ENCODE measurements at places on chromosomes 5 and 9.

DNA sequence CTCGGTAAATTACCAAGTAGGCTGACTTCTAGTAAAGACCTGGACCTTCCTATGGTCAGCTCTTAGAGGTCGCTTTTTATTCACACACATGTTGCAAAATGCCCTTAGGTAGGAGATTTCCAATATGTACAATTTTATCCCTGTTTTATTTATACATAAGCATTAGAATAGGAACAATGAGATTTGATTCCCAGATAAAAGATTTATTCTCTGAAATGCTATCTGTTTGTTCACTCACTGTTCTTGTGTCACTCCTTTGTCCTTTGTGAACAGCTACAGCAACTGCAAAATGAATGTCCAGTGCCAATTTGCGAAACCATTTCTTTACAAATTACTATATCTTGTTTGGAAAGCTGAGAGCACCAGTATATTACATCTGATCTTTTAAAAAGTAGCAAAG lies 991.5 kb upstream of the TYRP1 start:
- no peak for DNase-seq

- no peak for DNase-seq
These were observed 95.8 kb downstream of the PCSK1 start for GRCh38 chr5:96337048-96337781.

DNA sequence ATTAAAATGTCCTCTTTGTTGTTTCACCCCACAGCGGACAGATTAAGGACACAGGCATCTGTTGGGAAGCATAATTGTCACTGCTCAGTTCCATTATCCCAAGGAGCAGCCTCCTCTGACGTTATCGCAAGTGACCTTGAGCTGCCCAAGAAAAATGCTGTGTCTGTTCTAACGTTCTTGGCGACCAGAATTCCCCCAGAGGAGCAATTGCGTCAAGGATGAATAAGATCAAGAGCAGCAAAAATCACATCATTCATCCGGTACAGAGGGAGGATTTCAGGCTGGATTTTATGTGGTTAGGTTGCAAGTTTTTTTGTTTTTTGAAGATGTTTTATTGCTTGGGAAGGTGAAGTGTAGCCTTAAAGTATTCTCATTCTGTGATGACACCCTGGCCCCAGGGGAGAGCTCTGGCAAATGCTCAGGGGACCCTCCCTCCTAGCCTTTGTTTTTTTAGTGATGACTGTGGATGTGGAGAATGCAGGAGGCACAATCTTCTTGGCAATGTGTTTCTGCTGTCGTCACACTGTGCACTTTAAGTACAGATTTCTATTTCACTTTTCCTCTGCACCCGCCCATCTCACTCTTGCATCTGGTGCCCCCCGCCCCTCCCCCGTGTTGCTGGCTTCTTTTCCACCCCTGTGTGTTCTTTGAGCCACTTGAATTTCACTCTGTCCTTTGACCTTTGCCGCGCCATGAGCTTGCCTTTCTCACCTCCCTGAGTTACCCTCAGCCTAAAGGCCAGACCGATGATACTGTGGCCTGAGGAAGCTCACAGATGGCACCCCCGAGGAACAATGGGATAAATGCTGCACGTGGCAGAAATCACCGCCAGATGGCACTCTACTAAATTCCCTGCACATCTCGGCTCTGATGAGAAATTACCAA lies 308.5 kb downstream of the RAB3C start:
- peak; percentile 70 for DNase-seq

- DNase-seq: no peak
These were observed 16.4 kb downstream of the SEMA4D start for GRCh38 chr9:89481538-89481915.

DNA sequence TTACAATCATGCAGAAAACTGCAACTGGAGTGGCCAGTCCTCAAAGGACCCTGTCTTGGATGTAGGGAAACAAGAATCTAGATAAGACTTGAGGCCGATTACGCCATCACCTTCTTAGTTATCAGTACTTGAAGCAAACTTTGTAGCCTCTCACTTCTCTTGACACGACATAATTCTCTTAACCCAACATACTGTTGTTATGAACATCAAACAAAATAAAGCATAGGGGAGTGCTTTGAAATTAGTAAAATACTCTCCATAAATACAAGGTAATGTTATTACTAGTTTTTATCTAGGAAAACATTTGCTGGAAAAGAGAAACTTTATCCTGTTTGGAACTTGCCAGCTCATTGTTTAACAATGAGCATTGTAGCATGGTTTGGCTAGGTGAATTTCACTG lies 574.9 kb upstream of the DMAC1 start:
- DNase-seq: no peak

DNA sequence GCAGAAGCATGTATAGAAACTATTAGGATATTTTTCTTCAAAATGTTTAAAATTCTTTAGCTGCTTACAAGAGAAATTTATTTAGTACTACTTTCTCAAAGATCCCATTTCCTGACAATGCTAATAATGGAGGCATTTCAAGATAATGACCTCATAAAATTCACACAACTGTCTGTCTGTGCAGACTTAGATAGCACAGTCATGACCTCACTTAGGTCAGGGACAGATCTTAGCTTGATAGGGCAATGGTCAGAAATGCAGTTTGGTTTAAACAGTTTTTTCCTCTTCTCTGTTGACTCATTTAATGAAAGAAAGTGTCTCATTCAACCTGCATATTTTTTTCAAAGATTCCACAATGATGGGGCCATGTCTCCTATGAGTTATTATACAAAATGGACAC lies 128.4 kb downstream of the GRIA1 start:
- no peak for DNase-seq

GRCh38 chr9:97318433-97318832 lies 11.0 kb downstream of the CCDC180 start:
- no peak for DNase-seq

DNA sequence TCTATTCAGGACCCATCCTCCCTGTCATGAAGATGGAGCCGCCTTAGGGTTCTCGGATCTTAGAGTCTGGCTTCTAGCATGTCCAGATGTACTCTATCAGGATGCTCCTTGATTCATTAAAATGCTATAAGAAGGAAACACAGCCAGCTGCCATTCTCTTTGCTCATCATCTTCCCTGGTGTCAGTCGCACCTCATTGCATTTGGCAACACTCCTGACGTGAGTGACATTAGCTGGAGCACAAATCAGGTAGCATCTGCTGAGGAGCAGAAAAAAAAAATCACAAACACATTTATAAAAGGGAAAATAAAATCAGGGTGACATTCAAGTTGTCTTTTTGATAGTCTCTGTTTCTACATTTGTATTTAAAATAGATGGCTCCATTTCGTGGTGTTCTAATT lies 226.1 kb upstream of the NMUR2 start:
- no peak for DNase-seq

DNA sequence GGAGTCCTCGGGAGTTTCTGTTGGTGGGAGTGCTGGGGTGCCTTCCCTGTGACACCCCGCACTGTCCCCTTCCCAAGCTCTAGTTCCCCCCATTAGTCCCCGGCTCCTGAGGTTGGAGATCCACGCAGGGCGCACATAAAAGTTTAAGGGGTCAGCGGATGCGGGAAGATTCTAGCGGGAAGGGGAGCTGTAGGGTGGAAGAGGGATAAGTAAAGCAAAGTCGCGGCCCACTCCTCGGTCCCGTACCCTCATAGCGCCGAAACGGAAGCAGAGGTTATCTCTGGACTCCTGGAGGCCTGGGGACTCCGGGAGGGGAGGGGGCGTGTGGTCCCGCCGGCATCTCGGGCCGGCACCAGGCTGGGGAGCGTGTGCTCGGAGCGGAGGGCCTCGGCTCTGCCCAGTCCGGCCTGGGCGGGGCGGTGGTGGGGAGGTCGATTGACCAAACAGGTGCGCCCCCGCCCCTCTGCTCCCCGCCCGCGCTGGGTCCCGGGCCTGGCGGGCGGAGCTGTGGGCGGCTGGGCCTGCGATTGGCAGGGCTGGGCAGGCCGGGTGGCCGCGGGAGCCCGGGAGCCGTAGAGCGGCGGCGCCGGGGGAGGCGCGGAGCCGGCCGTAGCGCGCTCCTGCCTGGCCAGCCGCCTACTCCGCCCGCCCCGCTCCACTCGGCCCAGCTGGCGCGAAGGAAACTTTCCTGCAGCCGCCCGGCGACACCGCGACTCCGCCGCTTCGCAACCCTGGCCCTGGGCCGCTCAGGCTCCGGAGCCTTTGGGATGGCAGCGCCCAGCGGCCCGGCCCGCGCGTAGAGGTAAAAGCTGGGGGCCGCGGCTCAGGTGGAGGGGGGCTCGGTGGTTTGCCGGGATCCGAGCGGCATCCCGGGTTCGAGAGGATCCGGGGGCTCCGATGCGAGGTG lies 52.2 kb upstream of the DAB2IP start:
- DNase-seq: peak; percentile 67

DNA sequence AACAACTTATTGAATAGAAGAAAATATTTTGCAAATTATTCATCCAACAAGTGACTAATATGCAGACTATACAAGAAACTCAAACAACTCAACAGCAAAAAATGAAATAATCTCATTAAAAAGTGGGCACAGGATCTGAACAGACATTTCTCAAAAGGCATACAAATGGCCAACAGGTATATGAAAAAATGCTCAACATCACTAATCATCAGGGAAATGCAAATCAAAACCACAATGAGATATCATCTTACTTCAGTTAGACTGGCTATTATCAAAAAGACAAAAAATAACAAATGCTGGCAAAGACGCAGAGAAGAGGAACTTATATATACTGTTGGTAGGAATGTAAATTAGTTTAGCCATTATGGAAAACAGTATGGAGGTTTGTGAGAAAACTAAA lies 1.8 kb upstream of the AMACR start:
- DNase-seq: no peak

DNA sequence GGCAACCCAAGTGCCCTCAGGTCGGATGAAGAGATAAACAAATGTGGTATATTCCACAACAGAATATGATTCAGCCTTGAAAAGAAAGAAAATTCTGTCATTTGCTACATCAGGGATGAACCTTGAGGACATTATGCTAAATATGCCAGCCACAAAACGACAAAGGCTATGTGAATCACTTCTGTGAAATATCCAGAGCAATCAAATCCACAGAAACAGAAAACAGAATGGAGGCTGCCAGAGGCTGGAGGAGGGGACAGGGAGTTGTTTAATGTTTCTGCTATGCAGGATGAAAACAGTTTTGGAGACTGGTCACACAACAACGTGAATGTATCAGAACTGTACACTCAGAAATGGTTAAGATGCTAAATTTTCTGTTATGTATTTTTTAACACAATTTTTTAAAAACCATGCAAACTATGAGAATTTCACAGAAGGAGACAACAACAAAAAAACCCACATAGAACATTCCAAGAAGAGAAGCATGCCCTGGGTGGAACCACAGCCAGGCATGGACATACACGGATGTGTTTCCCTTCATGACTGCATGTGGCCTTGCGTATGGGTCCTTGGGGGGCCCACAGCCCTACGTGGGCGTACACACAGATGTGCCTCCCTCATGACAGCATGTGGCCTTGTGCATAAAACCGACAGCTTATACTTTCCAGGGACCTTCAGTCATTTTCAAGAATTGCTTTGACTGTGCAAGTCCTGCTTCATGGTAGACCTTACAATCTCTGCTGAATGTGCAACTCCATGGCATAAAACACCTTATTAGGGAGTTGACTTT lies 146.7 kb downstream of the ROR2 start:
- DNase-seq: no peak

DNA sequence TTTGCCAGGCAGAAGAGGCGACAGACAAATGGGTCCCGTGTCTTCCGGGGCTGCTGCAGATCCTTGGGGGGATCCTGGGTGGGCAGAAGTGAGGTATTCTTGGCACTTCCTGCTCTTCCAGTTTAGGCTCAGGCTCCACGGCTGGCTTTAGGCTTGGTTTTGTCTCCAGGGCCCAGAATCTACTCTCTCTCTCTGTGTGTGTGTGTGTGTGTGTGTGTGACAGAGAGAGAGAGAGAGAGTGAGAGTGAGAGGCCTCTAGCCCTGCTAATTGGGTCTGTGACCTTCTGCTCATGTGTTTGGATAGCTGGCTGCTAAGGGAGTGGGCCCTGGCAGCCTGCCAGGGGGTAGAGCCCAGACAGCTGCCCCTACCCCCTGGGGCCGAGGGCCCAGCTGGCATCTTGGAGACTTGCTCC lies 39.3 kb downstream of the CRB2 start:
- no peak for DNase-seq

- no peak for DNase-seq
These were observed 56.1 kb downstream of the WDR70 start for GRCh38 chr5:37435261-37435660.

GRCh38 chr5:106874974-106875373 lies 795.8 kb downstream of the EFNA5 start:
- DNase-seq: no peak

GRCh38 chr5:157566902-157567489 lies 8.6 kb downstream of the ADAM19 start:
- no peak for DNase-seq

- DNase-seq: no peak
These were observed 2.8 kb downstream of the NR6A1 start for GRCh38 chr9:124768334-124768733.

GRCh38 chr5:8923526-8923925 lies 622.3 kb downstream of the SEMA5A start:
- no peak for DNase-seq

DNA sequence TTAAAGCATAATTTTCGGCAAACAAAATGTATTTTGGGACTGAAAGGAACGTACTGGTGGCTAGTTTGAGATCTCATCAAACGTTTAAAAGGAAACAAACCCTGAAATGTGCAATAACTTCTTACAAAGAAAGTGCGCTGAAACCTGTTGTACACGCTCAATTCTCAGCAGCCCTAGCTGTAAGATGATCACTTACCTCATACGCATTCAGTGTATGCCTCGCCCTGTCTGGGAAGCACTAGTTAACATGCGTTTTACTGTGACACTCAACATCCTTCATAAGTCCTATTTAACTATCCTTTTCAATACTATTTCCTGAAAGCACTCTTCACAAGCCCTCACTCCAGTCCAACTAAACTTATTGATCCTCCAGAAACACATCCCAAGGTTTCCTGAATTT lies 485.0 kb upstream of the EDIL3 start:
- DNase-seq: no peak

DNA sequence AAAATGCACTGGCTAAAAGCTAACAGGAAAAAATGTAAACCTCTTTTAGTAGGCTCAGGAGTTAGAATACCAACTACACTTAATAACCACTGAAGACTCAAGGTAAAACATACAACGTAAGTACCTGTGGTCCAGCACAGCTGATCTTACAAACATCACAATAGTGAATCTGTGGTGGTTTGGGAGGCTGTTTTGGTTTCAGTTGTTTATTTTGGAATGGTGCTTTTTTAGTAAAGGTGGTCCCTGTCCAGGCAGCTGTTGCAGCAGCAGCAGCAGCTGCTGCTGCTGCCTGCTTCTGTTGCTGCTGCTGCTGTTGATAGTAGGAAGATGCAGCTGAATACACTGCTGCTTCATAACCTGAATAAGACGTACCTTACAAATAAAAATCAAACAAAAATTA lies 37.9 kb downstream of the ZFR start:
- DNase-seq: no peak

Data from LoVo (cell line).